Inflammatory macrophage treated with lipopolysaccharide for 1 hour (primary cell): ENCODE measurements at places on chromosomes 11 and 22.

DNA sequence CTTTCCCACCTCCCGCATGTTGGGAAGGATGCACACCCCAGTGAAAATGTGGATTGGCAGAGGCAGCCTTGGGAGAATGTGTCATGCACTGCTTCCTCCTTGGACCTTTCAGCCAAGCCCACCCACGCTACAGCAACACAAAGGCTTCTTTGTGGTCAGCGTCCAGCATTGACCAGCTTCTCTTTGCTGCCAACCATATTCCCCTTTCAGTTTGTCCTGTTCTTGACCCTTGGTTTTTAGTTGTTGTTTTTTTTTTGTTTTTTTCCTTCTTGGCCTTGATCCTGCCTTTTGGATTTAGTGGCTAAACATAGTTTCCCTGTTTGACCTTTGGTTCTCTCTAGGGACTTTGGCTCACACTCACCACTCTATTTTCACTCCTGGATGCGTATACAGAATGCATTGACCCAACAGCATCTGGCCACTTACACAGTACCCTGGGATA is 573.6 kb downstream of the INSC start:
- DNase-seq = no peak

GRCh38 chr11:10418259-10418949 is 36.7 kb upstream of the AMPD3 start:
- no peak for DNase-seq

GRCh38 chr11:65356394-65356972 is 1.9 kb downstream of the TIGD3 start:
- DNase-seq = no peak

- no peak for DNase-seq
These were observed 16.9 kb downstream of the ARHGAP42 start for GRCh38 chr11:100703801-100704575.

GRCh38 chr11:67456068-67456705 is 1.0 kb downstream of the CABP4 start:
- DNase-seq = no peak

GRCh38 chr22:37177221-37177620 is 10.8 kb downstream of the C1QTNF6 start:
- DNase-seq = no peak

- DNase-seq = no peak
These were observed 2.7 kb upstream of the ACY3 start for GRCh38 chr11:67652965-67653845.

- peak; percentile 96 for DNase-seq
These were observed 14.2 kb downstream of the TP53I11 start for GRCh38 chr11:44936525-44936924.
